ENCODE measurements at places on chromosomes 12 and 14.

- no peak for DNase-seq
Measured at GRCh38 chr14:81314443-81315175, 85.5 kb downstream of the STON2 start.

- no peak for DNase-seq
Measured at GRCh38 chr12:54598970-54599369, 10.5 kb upstream of the PPP1R1A start.

DNA sequence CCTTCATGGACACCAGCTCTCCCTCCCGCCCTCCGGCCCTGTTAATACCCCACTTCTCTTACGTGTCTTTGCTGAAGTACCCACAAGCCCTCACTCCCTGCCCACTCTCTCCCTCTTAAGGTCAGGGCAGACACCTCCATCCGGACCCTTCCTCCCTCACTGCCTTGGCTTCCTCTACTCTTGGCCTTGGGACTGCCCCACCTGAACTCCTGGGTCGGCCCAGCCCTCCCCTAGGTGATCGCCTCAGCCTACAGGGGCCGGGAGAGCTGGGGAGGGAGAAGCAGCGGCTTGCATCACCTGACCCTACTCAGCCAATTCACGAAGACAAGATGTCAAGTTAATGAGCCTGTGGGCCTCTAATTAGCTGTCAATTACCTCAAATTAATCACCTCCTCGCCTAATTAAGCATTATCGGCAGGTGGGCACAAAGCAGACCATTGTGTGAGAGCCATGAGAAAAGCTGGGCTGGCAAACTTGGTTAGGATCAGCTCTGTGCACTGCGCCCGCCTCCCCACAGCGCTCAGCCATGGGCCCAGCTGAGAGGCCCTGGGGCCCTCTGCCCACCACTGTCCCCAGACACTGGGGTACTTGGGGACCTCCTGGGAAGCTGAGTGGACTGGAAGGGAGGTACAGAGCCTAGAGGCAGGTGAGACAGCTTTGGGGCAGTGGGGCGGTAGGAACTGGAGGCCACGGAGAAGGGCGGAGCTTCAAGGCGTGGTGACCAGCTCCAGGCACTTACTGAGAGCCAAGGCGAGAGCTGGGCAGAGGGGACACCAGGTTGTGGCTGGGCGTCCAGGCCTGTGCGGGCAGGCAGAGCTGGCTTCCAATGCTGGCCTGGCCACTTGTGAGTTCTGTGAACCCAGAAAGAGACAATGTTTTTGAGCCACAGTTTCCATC lies 25.1 kb upstream of the VSX2 start:
- DNase-seq: no peak

- no peak for DNase-seq
Measured at GRCh38 chr14:50822501-50823042, 8.4 kb downstream of the NIN start.

GRCh38 chr12:76586764-76587395 lies 27.3 kb upstream of the OSBPL8 start:
- no peak for DNase-seq

DNA sequence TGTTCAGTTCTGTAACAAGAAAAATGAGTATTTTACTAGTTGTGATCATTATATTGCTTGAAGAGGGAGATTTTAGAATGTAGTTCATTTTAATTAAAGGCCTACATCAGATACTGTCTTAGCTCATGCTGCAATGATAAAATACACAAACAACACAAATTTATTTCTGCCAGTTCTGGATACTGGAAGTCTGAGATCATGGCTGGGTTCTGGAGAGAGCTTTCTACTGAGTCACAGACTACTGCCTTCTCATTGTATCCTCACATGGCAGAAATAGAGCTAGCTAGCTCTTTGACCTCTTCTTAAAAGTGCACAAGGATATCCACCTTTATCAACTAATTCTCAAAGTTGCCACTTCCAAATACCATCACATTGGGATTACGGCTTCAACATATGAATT lies 53.8 kb downstream of the MIS18BP1 start:
- DNase-seq: no peak

DNA sequence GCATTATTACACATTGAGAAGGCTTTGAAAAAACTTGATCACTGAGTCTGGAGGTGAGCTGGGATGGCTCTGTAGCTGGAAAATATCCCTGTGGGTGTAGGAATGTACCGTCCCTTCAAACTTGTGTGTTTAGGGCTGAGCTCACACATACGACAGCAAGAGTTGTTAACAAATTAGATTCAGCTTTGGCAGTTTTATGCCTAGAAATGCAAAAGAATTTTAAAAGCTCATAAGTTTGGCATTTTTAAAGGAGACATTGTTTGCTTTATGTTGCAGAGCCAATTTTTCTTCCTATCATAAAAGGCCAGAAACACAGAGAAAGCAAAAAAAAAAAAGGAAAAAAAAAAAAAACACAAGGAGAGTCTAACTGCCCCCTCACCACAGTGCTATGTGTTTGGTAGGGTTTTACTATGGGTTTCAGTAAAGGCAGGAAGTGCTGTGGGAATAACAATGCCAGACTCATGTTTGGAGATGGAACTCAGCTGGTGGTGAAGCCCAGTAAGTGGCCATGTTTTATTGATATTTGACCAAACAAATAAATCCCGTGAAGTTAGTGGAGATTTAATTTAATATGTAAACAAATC lies 78.4 kb downstream of the DAD1 start:
- DNase-seq: no peak

DNA sequence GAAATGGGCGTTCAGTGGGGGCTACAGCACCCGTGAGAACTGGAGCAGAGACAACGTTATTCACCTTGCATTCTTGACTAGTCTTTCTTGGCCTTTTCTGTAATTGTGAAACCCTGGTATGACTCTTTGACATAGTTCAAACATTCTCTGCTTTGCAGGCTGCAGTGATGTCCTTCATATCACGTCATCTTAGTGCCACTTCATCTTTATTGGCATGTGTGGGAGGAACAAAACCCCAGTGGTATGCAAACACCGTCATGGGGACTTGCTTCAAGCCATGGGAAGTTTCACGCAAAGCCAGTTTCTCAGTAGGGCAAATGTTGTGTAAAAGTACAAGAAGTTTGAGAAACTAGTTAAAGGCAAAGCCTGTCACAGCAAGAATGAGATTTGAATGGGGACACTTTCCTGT lies 20.2 kb upstream of the DUSP16 start:
- no peak for DNase-seq

DNA sequence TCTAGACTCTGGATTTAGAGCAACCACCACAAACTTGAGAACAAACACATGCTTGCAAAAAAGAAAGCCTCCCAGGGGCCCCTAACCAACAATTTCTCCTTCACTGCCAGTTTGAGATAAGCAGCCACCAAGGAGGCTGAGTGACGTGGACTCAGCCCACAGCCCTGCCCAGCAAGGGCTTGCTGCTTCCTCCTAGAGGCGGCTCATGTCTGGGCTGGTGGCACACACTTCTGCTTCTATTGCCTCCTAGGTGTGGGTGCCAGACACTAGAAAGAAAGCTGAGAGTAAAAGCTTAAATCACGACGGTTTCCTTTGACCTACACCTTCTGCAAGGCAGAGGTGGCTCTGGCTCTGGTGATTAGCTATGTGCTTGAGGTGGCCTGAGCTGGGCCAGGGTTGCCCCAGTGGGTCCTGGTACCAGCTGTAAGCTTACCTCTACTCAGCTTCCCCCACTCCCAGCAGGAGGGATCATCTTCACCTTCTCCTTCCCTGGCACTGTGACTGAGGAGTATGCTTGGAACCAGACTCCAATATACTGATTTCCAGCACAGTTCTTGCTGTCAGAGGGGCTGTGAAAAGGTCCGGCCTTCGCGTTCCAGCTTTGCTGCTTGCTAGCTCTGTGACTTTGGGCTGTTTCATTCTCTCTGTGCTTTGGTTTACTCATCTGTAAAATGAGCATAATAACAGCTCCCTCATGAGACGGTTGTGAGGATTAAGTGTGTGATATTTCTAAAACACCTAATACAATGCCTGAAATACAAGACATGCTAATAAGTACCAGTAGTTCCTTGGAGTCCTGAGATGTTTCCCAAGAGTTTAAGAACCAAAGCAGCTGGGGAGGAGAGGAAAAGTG lies 89.7 kb upstream of the PARP11 start:
- no peak for DNase-seq

GRCh38 chr12:7090222-7090998 lies 1.8 kb downstream of the C1R start:
- DNase-seq: no peak

DNA sequence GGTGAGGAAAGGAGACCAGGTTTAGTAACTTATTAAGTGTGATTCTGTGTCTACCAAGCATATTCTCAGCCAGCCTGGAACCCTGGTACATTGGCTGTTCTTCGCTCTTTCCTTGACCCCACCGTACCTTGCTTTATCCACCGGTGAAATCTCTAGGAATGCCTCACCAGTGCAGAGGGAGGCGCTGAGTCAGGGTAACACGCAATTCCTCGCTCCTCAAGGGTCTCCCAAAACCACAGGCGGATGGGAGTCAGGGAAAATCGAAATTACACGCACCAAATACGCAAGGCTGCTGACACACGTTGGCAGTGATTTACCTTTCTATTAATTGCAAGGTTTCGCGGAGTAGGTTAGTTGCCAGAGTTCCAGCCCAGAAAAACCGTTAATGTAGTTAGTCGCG lies 845 bp downstream of the L3HYPDH start:
- peak; percentile 25 for DNase-seq

DNA sequence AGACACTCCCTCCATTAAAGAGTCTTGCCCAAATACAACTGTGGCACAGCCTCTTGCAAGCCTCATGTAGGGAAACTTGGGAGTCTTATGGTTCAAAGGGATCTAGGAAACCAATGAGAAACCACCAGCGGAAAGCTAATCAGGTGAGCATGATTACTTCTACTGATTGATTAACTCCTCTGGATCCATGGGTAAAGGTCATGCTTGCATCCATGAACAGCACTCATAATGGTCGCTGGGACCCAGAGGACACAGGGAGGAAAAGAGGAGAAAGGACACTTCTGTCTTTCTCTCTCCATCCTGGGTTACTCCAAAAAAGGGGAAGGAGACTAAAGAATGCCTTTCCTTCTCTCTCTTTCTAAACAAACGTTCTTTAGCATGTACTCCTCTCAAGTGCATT lies 1397.2 kb downstream of the LRFN5 start:
- DNase-seq: no peak

DNA sequence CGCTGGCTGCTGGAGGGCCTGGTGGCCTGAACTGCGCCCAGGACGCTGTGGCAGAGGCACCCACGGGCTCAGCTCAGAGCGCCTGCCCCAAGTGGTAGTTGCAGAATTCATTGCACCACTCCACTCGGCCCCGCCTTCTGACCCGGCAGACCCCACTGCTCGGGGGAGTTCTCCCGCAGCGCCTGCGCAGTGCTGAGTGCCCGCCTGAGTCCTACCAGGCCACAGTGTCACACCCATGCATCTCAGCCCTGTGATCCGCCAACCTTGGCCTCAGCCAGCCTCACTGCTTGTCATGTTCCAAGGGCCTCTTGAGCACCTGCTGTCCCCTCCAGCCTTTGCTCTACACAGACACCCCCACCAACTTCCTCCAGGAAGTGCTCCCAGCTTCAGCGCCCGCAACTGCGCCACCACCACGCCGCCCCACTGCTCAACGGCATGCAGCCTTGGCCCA lies 12.2 kb downstream of the DEGS2 start:
- DNase-seq: no peak

- no peak for DNase-seq
Measured at GRCh38 chr14:45727133-45727532, 474.1 kb upstream of the MIS18BP1 start.

DNA sequence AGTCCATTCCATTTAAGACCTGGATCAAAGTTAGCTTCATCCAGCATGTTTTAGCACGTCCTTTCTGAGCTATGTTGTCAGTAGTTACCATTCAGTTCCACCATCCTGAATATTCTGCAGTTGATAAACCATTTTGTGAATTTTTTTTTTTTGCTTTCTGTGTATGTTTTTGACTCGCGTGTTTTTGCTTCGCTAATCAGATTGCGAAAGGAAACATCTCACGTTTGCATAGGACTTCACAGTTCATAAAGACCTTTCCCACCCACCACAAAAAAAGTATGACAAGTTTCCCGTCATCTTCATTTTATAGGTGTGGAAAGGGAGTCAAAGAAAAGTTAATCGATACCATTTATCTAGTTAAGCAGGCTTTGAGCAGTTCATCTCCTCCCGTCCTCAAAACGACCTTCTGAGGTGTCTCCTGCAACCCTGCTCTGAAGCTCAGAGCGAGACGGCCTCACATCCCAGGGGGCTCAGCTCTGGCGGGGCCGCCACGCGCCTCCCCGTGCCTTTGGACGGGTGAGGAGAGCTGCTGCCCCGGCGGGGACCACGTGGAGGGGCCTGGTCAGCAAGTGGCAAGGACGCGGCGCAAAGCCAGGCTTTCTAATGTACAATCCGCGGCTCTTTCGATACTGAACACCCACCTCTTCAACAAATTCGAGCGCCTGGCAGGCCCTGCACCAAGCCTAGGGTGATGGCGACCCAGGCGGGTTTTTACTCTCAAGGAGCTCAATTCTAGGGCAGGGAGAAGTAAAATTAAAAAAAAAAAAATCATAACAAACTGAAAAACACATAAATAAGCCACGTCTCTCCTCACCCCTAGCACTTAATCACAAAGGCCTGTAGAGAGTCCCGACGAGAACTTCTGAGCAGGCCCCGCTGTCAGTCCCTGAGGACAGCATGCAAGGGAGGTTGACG lies 988 bp upstream of the TMEM263 start:
- DNase-seq: no peak

DNA sequence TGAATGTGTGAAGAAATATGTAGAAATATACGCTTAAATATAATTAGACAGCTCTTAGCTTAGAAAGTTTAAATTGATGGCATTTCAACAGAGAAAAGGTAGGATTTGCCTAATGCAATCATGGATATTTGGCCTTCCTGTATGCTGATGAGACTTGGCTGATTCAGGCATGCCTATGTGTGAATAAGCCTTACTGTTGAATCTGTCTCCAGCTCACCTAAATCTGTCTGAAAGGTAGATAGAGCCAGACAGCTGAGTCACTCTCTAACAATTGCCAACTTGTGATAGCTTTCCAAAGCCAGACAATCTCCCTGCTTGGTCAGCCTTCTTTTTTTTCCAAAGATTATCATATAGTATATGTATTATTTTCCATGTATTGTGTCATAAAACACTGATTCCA lies 92.8 kb upstream of the FLRT2 start:
- DNase-seq: peak; percentile 44

GRCh38 chr14:20873370-20874177 lies 17.6 kb upstream of the RNASE3 start:
- no peak for DNase-seq

DNA sequence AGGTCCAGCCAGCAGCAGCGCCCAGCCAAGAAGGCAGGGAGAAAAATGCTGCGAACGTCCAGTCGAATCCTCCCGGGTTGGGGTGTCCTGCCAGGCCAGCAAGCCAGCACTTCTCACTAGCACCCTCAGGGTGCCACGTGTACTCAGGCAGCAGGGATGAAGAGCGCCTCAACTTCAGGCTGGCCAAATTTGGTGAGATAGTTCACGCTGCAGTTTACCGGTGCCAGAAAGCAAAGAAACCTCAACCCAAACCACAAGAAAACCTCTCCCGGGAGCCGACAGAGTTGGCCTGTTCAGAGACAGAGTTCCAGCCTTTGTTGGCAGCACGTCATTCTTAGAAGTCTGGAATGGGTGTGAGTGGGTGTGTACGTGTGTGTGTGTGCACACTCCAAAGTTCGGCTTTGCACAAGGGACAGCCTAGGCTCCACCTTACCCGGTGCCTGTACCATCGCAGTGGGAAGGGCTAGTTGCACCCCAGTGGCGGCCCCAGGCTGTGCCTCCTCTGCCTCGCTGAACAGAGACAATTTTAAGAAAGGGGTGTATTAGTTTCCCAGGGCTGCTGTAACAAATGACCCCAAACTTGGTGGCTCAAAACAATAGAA lies 42.1 kb downstream of the ELK3 start:
- DNase-seq: no peak
